ENCODE measurements at places on chromosomes 1 and 21. TPM values are rescaled to one million over a fixed set of nuclear protein-coding genes. Genes with fewer than 3 reads are reported as not detected.

RORC gene
- total RNA-seq, result 19.1 TPM

B3GALT6 gene
- total RNA-seq, result 20.3 TPM

DNA sequence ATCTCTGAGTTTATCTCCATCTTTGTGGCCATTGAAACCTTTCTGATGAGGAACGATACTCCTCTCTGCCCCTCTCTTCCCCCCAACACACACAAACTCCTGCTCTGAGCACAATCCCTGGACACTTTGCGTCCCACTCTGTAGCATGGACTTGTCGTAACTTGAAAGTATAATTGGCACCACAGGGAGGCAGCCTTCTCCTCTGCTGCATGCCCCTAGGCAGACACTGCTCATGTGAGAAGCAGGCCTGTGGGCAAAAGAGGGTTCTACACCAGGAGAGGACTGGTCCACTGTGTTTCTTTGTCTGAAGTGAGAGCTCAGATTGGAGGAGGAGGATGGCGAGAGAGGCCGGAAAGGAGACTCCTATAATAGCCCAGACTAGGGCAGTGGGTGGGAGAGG is 3.8 kb upstream of the PARS2 start:
- DNase-seq, result no peak

DNA sequence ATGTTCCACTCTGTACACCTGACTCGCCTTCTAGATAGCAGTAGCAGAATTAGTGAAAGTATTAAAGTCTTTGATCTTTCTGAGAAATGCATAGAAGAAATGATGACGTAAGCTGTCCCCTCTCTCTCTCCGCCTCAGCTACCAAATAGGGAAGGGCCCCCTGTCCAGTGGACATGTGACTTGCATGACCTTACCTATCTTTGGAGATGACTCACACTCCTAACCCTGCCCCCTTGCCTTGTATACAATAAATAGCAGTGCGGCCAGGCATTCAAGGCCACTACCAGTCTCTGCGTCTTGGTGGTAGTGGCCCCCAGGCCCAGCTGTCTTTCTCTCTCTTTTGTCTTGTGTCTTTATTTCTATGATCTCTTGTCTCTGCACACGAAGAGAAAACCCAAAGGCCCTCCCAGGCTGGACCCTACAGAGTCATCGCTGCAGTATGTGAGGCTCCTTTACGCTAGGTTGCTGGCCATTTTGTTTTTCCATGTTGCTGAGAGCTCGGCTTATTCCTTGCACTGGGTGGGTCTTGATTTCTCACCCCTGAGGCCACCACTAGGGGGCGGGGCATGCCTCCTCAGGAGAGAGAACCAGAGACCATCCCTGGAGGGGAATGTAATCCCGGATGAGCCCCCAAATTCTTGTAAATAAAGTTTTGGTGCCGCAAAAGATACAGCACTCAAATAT is 16.0 kb upstream of the ZBTB8B start:
- DNase-seq, result no peak

GRCh38 chr1:226973898-226974543 is 33.9 kb downstream of the COQ8A start:
- no peak for DNase-seq

DNA sequence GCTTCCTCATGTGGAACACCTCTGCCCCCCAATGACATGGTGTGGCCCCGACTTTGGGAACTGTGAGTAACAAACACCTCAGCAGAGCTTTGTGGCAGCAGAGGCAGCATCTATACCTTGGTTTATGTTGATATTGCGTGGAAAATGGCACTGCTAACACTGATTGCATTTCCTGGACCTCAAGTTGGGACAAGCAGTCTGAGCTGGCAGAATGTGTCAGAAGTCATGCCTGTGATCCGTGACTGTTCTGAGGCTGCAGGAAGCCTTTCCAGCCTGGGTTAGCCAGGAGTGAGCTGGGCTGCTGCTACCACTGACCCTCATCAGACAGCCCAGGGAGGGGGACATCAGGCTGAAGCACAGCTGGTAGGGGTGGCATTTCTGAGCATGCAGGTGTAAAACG is 268.5 kb downstream of the KCNJ6 start:
- DNase-seq, result no peak

DNA sequence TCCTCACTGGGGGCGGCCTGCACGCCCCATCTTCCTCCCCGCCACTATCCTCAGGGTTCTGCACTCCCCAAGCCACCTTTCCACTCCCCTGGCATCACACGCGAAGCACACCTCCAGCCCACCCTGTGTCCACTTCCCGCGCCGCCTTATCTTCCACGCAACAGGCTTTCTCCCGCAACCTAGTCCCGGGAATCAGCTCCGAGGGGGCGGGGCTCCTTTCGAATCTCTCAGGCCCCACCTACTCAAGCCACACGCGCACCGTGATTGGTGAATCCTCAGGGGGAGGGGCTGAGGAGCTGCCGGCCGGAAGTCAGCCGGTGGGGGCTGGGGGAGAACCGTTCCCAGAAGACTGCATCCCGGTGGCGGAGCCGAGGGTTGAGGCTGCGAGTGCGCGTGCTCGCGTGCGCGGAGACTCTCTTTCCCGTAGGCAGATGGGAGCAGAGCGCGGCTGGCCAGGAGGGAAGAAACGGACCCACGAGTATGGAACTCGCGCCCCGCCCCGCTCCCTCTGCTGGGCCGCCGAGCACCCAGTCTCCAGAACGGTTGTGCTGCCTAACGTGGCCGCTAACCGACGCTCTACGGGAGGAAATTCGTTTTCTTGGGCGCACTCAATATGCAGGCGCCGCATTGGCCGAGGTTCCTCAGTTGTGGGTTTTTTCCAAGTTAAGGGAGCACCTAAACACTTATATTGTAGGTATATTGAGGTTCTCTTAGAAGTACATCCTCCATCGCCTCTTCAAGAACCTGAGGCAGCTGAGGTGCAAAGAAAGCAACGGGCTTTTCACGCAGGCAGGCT is at the start of gene PSRC1:
TSS of gene PSRC1 (minus strand) at position 194 of the 796 bp plus-strand sequence.
- peak; percentile 97 for DNase-seq

DNA sequence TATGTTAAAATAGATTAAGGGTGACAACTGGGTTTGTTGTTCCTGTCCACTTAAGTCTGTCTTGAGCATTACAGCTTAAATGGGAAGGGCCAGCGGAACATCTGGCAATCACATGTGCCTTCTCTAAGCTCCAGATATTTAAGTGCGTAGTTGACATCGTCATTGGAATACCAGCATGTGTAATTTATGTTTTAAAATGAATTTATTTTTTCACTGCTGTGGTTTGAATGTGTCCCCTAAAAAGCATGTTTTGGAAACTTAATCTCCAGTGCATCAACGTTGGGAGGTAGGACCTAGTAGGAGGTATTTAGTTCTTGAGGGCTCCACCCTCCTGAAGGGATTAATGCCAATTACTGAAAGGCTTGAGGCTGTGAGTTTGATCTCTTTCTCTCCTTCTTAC is 13.4 kb downstream of the ZCCHC17 start:
- DNase-seq, result no peak

Data from kidney (tissue), 22 donors.